ENCODE measurements at places on chromosomes 16 and 17.

- no peak for DNase-seq
Measured at GRCh38 chr16:87465306-87465705, 27.5 kb downstream of the ZCCHC14 start.

DNA sequence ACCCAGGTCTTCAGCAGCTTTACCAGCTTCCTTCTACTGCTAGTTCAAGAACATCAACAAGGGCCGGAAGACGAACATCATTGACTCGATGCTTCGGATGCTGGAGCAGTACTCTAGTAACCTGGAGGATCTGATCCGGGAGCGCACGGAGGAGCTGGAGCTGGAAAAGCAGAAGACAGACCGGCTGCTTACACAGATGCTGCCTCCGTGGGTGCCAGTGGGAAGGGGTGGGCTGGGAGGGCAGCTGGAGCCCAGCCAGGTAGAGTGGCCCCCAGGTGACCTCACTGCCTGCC lies 12.1 kb downstream of the GUCY2D start:
- DNase-seq = no peak

DNA sequence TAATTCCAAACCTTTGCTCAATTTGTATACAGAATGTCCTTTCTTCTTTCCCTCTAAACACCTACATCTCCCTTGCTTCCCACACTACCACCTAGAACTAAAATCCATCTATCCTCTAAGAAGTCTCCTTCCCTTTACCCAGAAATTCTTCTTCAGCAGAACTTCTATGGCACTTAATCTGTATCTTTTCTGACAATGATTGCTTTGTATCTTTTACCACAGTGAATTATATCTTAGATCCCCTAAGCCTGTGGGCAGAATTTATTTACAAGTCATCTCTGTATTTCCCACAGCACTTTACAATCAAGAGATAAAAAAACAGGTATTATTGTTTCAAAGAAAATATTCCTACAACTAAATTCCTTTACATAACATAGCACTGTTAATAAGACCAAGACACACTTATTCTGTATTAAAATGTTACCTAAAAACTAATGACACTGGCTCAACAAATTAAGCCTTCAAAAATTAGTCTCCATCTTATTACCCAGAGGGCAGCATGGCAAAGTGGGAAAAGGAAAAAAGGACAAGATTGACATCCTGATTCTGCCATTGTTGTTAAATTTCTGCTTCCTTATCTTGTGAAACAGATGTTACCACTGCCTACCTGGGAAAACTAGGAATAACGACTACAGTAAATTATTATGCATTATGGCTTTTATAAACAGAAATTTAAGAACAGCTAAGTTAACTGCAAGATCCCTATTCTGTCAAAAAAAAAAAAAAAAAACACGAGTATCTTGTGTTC lies 42.8 kb downstream of the KANSL1 start:
- DNase-seq = no peak

GRCh38 chr16:31108035-31108793 lies at the start of gene BCKDK:
Gene BCKDK (plus strand): TSS chr16:31108386. CDS start chr16:31109224, 838 bp downstream.
- DNase-seq = peak; percentile 47

GRCh38 chr17:14741491-14741890 lies 440.6 kb downstream of the HS3ST3B1 start:
- no peak for DNase-seq

- DNase-seq = no peak
Measured at GRCh38 chr16:20995711-20996110, 95.1 kb downstream of the LYRM1 start.

DNA sequence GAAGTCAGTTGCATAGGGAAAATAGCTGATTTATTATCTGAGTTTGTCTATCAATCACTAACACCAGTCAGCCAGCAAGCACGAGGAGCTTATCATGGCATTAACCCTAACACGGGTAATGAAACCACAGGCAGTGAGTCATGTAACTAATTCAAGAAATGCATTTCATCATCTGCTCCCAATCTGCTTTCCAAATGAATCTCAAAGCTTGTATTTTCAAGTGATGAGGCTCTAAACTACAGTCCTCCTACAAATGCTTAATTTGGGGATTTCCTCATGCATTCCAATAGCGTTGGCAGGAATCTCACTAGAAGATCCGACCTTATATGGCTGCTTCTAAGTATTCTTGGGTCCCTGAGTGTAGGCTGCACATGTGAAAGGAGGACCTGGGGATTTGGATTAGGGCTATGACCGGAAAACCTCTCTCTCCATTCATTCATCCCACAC lies 118.4 kb upstream of the HSBP1 start:
- DNase-seq = no peak

DNA sequence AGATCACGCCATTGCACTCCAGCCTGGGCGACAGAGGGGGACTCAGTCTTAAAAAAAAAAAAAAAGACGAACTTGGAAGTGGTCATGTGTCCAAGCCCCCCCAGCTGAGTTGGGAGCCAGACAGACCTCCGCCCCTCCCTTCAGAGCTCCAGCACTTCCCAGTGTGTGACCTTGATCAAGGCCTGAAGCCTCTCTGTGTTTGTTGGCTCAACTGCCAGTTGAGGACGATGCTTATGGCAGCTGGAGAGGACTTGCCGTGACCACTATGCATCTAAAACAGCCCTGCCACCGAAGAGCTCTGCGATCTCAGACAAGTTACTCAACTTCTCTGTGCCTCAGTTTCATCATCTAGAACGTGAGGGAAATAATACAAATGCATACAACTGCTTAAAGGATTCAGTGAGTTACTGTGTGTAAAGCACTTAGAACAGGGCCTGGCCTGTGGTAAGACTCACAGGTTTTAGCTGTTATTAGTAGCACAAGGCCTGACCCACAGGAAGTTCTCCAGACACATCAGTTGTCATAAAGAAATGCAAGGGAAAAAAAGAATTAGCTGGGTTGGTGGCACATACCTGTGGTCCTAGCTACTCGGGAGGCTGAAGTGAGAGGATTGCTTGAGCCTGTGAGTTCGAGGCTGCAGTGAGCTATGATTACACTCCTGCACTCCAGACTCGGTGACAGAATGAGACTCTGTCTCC lies 7.0 kb upstream of the IL27 start:
- no peak for DNase-seq

GRCh38 chr17:81400154-81400977 lies 5.1 kb downstream of the BAHCC1 start:
- no peak for DNase-seq

DNA sequence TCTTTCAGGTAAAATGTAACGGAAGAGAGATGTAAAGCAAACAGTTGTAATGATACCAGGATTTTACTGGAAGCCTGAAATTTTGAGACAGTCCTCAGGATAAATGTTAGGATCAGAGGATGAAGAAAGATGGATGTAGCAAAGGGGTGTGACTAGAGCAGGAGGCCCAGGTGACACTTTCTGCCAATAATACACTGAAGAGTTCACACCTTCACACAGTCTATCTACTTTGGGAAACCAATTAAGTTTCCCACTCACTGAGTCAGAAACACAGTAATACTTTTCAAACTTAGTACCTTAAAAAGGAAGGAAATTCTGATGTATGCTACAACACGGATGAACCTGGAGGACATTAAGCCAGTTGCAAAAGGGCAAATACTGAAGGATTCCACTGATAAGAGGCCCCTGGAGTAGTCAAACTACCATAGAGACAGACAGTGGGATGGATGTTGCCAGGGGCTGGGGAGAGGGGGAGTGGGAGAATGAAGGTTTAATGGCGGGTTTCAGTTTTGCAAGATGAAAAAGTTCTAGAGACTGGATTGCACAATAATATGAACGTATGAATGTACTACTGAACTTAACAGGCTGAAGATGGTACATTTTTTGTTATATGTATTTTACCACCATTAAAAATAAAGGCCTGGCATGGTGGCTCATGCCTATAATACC lies 62.3 kb downstream of the CYTH1 start:
- DNase-seq = no peak

DNA sequence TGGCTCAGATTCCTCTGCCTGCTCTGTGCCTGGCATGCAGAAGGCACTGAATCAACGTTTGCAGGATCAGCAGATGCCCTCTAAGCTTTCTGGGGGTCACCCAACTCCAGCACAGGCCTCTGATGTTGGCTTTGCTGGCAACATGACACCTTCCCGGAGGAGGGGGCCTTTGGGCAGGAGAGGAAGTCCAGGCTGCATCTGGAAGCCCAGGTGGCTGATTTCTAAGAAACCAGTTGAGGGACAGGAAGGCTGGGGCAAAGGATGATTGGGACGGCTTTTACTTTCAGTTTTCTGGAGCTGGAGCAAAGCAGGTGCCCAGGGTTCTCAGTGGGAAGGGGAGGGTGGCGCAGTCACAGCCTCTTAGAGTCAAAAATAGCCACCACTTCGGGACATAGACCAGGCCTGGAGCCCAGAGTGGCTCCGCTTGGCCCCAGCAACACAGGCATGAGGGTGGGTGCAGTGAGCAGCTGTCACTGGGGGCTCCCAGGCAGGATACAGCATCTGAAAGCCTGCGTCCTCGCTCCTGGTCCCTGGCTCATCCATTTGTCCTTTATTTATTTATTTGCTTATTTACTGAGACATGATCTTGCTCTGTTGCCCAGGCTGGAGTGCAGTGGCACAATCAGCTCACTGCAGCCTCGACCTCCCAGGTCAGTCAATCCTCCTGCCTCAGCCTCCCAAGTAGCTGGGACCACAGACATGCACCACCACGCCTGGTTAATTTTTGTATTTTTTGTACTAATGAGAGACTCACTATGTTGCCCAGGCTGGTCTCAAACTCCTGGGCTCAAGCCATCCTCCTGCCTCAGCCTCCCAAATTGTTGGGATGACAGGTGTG lies 15.1 kb downstream of the SOCS1 start:
- no peak for DNase-seq

- no peak for DNase-seq
Measured at GRCh38 chr17:50883850-50884438, 17.8 kb upstream of the TOB1 start.

DNA sequence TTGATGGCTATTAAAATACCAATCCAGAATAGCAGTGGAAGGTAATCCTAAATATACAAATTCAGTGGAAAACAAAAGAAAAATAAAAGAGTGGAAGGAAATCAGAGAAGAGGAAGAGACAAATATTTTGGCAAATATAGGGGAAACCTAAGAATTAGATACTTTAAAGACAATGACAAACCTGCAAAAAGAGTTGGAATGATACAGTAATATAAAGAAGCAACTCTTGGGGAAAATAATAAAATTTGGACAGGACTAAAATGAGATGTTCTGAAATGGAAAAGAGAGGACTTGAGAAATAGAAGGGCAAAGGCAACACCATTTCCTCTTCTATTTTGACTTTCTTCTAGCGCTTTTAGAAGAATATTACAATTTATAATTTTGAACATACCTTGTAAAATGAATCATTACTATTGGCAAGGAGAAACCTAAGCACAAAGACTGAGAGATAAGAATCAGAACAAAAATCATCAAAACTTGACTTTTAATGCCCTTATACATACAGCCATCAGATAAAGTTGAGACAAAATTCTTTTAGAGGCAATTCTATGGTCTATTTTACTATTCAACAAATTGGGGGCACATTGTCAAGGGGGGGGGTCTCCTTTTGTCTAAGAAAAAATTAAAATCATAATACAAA lies 5.2 kb downstream of the RNF43 start:
- no peak for DNase-seq

DNA sequence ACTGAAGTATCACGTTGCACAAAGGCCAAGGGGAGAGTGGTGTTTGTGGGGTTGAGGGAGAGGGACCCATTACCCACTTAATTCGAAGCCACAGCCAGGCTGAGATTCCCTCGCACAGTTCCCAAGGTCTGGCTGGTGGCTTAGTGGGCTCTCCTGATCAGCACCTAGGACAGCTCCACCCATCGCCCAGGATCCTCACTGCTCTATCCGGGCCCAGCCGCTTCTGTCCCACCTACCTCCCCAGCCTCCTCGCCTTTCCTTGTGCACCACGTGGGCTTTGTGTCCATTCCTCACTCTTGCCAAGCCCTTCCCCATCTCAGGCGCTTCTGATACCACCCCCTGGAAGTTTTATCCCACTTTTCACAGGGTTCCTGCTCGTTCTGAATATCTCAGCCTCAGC lies 163.5 kb downstream of the CCT6B start:
- no peak for DNase-seq

DNA sequence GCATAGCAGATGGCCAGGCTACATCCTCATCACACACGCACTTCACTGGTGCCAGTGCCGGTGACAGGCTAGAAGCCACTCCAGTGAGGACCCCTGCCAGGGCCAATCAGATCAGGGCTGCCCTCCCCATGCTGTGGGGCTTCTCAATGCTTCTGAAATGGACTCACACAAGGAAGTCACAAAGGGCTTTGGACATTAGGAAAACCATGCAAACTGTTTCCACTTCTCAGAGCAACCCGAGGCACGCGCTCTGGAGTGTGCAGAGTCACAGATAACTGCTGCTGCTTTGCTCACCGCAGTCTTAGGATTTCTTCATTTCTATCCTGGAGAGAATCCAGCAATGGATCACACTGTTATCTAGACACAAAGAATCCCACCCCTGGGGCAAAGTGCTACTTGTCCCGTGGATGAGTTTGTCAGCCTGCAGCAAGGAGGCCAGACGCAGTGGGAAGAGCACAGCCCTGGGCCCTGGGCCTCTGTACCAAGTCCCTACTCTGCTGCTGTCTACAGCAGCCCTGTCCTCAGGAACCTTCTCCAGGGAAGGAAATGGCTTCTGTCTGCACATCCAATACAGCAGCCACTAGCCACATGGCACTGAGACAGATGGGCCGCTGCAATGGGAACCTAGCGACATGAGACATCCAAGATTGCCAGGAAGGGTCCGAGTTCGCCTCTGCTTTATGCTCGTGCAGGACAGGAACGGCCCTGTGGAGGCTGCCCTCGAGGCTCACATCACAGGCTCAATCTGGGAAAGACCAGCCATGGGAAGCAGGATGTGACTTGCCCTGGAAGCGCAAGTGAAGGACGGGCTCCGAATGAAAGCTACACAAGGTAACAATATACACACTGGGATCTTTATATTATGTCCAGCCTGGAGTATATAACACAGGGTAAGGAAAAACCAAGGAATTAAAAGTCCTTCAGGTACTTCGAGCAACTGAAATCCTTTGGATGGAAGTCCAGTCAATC lies 169.3 kb downstream of the ZFHX3 start:
- no peak for DNase-seq

DNA sequence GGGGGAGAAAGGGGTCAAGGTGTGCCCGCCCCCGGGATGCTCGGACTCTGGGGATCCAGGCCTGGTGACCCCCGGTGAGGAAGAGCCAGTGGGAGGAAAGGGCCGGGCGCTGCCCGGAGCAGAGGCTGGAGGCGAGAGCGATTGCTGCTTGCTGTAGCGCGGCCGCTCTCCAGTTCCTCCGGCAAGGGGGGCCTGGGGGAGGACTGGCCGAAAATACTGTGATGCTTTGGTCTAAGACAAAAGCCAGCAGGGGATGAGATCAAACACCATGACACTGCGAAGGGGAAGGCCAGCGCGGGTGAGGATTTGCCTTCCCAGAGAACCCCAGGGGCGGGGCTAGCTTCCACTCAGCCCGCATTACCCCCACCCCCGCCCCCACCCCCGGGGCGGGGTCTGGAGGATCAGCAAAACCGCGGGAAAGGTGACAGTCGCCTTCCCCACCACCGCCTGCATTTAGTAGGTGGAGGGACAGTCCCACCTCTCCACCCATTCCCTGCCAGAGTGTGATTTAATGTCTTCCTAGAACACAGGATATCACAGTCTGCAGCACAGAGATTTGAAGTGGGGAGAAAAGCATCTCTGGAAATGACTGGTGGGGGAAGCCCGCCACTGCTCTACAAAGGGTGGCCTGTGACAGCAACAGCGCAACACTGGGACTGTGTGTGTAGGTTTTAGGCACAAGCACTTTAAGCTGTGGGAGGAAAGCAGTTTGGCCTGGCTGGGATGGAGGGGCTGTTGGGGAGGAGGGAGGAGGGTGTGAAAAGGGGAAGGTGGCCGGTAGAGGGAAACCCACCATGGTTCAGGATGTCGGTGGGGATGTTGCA lies 25.7 kb downstream of the MRC2 start:
- peak; percentile 33 for DNase-seq
